ENCODE measurements at places on chromosomes 4 and X.

- no peak for DNase-seq
Measured at GRCh38 chr4:1365271-1366178, 18.5 kb downstream of the UVSSA start.

DNA sequence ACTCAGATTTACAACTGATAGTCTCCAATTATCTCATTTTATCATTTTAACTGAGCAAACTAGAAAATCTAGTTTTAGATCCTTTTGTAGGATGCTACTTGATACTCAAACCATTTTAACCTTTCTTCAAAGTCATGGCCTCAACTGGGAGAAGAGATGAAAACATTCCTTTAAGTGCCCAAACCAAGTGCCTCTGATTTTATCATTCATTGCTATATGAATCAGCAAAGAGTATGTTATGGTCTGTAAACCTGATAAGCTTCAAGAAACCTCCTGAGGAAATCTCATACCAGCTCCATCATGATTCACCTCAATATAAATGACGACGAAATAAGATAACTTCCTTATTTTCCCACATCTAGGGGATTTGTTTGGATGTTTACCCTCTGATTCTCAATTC lies 119.9 kb downstream of the FAM13A start:
- no peak for DNase-seq

DNA sequence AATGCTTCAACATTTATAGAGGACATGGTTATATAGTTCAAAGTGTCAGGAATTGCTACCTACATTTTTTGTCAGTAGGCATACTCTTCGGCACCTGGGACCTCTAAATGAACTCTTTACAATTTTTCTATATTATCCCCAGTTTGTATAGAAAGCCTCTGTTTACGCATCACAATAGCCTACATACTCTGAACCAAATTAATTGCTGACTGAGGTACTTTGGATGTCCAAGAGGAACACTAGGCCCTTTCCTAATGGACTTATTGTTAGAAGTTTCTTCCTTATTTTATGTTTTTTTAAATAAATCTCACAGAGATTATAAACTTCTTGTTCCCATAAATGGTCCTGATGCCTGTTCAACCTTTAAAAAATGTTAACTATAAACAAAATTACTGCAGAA lies 8.4 kb upstream of the AFF2 start:
- DNase-seq = no peak

DNA sequence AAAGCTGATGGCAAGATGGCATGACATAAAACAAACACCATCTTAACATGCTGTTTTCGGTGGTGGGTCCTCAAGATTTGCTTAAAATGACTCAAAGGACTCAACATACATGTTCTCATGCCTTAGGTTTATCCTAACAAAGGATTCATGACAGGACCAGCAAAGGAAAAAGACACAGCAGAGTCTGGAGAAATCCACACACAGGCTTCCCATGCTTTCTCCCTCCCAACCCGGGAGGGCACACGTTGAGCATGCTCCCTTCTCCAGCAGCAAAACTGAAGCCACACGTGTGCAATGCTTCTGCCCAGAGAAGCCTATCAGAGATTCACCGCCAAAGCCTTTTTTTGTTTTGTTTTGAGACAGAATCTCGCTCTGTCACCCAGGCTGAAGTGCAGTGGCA lies 39.9 kb downstream of the SAT1 start:
- no peak for DNase-seq

GRCh38 chr4:54440394-54441136 lies 211.5 kb downstream of the PDGFRA start:
- no peak for DNase-seq

DNA sequence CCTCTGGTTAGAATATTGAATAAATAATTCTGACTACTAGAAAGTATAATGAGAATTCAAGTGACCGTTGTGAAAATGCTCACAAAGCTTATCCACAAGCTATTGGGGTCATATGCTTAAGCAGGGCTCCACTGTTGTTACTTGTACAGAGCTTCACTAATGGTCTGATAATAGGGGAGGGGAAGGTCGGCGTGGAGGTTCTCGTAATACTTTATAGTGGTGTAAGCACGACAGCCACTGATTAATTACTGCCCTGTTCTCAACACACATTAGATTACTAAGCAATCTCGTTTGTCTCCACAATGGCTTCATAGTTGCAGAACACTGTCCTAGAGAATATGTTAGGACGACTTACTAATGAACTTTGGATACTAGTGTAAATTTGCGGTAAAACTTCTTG lies 11.6 kb downstream of the UNC5C start:
- DNase-seq = no peak

- DNase-seq = no peak
Measured at GRCh38 chrX:100408713-100409609, 1.1 kb downstream of the PCDH19 start.

GRCh38 chr4:150875367-150875766 lies 139.7 kb downstream of the LRBA start:
- no peak for DNase-seq

GRCh38 chr4:158067646-158068045 lies 105.2 kb downstream of the GASK1B start:
- no peak for DNase-seq

- DNase-seq = no peak
Measured at GRCh38 chrX:108132876-108133275, 41.3 kb downstream of the ATG4A start.

DNA sequence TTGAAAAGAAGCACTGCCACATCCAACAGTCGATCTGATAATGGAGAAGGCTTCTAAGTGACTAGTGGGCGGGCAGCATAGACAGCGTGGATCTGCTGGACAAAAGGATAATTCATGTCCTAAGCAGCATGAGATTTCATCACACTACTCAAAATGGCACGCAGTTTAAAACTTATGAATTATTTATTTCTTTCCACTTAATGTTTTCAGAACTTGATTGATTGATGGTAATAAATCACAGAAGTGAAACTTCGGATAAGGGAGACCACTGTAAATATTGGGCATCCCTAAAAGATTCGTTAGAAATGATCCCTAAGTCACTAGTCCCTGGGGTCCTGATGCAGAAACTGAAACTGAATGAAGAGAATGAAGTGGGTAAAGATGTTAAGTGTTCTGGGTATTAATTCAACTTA lies 93.0 kb upstream of the ANK2 start:
- DNase-seq = no peak

GRCh38 chrX:56783450-56783831 lies 54.4 kb downstream of the NBDY start:
- DNase-seq = peak; percentile 87

GRCh38 chr4:8331575-8331955 lies 62.0 kb downstream of the HTRA3 start:
- DNase-seq = peak; percentile 9
